Stimulated activated CD8-positive, alpha-beta memory T cell treated with anti-CD3 and anti-CD28 coated beads, Interleukin-12 subunit alpha, Interleukin-12 subunit beta, amount 100 ng/mL, for 4 hours (primary cell): ENCODE measurements at places on chromosomes 1 and 21.

GRCh38 chr21:28871388-28872010 lies 121.2 kb downstream of the LTN1 start:
- DNase-seq, result no peak

DNA sequence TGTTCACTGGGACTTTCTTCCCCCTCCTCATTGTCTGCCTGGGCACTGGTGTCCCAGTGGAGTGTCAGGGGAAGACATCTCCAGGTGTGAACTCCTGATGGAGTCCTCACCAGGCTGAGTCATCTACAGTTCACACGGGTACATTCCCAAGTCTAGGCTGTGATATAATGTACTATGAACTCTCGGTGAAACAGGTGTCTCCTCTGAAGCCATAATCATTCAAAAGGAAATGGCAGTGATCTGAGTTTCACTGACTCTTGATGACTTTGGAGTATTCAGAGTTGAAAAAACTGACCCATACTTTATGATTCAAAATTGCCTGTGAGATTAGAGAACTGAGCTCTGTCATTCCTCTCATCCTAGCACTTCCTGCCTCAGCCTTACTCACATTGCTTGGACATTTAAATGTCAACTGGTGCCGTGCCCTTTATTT lies 9.1 kb downstream of the LAMC2 start:
- no peak for DNase-seq

DNA sequence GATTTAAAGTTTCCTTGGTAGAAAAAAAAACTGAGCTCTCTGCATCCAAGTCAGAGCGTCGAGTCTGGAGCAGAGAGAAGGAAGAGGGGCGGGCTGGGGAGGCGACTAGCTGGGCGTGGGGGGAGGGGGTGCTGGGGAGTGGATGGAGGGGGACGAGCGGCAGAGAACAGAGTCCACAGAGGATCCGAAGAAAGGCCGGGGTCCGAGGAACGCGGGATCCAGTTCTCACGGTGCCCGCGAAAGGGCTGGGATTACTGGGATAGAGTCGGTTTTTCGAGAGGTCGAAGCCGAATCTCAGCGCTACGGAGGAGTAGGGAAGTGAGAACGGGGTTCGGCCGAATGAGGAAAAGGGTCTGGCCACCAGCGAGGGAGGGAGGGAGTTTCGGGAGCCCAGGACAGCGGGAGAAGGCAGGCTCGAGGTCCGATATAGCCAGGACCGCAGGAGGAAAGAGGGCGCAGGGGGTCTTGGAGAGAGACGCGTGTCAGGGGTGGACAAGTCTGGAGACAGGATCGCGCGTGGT lies 665 bp downstream of the DAB1 start:
- no peak for DNase-seq

GRCh38 chr1:7046314-7046713 lies 261.1 kb downstream of the CAMTA1 start:
- DNase-seq, result no peak

DNA sequence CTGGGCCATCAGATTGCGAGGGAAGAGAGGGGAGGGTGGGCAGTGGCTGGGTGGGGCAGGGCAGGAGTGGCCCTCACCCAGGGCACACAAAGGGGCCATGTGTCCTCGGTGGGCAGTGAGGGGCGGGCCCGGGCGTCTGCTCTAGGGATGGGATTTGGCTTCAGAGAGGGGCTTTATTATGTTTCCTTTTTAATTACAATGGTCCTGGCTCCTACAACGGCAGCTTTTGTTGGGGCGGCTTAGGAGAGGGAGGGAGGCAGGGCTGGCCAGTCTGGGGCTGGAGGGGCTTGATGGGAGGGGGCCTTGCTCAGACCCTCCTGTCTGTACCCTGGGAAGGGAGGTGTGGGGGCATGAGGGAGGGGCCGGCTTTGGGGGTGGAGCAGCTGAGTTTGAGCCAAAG lies 102.8 kb upstream of the WNT4 start:
- DNase-seq, result no peak

DNA sequence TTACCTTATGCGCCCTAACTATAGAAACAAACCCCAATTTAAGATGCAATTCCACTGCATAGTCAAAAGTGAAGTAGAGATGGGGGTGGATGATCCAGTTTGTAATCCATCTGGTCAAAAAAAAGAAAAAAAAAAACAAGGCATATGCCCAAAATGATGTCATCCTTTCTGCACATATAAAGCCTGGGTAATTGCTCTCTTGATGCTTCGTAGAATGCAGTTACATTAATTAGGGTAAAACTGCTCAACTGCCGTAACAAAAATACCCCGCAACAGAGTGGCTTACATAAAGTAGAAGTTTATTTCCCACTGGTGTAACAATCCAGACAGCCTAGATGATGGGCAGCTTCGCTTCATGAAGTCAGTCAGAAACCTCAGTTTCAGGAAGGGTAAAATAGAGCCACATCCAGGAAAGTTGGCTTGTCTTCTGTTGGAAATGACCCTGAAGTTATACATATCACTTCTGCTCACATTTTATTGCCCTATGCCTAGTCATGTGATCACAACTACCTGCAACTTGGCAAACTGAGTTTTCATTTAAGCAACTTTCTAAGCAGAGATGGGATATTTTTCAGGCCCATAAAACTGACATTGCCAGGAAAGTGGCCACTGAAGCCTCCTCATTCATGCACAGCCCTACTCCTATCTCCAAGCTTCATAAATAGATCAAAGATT lies 221.7 kb downstream of the C1orf94 start:
- no peak for DNase-seq

DNA sequence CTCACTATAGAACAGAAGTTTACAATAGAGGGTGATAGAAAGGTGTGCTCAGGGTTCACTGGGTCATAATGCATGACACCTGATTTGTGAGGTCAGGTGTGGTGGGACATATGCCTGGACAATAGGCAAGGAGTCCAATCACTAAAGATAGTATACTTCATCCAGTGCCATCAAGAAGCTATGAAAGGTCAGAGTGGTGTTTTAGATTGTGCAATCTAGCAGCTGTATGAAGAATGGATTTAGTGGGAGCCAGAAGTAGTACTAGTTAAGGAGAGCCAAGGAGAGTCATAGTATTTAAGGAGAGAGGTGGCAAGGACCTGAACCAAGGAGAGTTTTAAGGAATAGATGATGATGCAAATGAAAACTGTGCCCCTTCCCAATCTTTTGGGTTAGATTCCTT lies 80.6 kb upstream of the C1orf105 start:
- DNase-seq, result no peak

- DNase-seq, result no peak
Measured at GRCh38 chr1:98962156-98962555, 42.5 kb downstream of the PLPPR5 start.

DNA sequence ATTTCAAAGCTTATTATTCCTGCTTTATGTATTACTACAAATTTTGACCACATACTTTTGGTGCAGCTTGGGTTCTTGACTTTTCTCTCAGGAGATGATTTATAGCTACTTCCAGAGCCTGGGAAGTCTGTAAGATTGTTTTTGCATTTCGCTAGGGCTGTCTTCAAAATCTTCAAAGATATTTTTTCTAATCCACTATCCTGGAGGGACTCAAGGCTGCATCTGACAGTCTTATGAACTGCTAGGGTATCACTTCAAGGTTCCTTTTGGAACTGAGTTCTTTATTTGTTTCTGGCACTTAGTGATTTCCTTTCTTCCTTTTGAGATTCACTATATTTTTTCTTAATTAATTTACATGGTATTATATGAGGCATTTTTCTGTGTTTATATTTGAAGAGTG lies 90.0 kb upstream of the LYPLAL1 start:
- DNase-seq, result no peak

DNA sequence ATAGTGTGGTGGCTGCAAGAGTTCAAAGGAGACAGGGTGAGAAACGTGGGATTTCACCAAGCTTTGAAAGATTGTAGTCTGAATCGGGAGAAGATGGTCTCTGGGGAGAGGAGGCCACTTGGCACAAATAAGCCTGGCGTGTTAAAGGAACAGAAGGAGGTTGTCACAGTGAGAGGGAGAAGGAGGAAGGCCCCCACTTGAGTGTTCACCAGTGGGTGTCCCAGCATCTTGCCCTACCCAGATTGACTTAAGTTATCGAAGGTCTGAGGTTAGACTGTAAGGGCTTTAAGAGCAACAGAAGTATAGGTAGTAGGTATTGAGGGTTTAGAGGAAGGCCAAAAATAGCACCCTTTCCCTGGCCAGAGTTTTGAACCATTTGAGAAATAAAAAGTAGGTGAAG lies 48.0 kb downstream of the BACH1 start:
- no peak for DNase-seq

DNA sequence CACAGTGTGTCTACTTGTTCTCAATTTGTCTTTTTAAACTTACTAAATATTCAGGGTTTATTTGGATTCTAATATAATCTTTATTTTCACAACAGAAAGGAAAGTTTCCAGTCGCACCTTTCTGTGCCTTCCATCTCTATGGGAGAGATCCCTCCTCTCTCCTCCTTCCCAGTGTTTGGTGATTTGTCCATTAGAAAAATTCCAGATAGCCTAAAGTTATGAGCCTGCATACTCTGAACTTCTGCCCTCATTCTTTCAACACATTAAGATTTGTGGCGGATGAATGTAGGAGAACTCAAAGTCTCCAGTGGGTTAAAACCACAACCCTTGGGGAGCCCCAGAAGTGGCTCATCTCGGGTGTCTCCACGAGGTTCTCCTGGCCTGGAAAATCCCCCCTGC lies 3.6 kb downstream of the NHLH2 start:
- no peak for DNase-seq

DNA sequence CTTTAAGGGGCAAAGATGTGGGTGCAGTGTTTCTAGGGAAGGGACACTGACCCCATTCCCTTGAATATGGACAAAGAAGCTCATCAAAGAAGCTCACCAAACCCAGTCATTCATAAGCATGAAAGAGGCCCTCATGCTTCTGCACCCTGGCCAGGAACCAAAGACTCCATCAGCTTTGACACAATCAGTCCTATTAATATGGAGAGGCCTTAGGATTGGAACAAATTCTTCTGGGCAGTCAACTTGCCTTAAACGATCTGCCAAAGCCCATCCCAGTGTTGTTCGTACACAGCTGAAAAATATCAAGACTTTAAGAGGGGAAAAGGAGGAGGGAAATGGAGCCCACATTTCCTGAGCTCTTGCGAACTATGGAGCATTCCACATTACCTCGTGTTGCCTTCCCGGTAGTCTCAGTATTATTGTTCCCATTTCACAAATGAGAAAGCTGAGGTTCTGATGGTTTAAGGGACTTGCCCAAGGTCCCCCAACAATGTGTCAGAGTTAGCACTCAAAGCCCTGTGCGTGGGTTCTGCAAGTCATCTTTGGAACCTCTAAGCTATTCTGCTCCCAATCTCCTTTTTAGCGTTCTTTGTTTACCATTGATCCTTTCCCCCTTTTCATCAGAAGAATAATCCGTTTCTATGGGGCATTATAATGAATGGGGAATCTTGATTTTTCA lies 161.9 kb downstream of the ZBTB18 start:
- no peak for DNase-seq

DNA sequence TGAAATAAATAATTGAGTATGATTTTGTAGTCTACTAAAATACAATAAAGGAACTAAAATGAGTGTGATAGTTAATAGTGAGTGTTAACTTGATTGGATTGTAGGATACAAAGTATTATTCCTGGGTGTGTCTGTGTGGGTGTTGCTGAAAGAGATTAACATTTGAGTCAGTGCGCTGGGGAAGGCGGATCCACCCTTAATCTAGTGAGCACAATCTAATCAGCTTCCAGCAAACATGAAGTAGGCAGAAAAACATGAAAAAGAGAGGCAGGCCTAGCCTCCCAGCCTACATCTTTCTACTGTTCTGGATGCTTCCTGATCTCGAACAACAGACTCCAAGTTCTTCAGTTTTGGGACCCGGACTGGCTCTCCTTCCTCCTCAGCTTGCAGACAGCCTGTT lies 1716.6 kb downstream of the MRPL39 start:
- DNase-seq, result no peak

GRCh38 chr1:167499106-167499505 lies 19.2 kb downstream of the CD247 start:
- no peak for DNase-seq

DNA sequence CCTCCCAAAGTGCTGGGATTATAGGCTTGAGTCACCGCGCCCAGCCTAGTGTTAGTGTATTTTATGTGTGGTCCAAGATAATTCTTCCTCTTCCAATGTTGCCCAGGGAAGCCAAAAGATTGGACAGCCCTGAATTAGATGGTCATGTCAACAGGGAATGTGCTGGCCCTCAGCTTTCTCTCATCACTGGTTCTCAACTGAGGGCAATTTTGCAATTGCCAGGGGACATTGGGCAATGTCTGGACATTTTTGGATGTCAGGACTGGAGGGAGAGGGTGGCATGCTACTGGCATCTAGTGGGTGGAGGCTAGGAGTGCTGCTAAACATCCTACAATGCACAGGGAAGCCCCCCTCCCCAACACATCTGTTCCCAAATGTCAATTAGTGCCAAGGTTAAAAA lies 95.0 kb downstream of the LAMC2 start:
- no peak for DNase-seq

- DNase-seq, result no peak
Measured at GRCh38 chr1:110450929-110451328, at the start of gene PROK1. Gene PROK1, plus strand, starts transcription at chr1:110451149. Its CDS starts 68 bp downstream, at chr1:110451217.

- DNase-seq, result no peak
Measured at GRCh38 chr1:227735539-227736285, 477 bp downstream of the SNAP47 start.

DNA sequence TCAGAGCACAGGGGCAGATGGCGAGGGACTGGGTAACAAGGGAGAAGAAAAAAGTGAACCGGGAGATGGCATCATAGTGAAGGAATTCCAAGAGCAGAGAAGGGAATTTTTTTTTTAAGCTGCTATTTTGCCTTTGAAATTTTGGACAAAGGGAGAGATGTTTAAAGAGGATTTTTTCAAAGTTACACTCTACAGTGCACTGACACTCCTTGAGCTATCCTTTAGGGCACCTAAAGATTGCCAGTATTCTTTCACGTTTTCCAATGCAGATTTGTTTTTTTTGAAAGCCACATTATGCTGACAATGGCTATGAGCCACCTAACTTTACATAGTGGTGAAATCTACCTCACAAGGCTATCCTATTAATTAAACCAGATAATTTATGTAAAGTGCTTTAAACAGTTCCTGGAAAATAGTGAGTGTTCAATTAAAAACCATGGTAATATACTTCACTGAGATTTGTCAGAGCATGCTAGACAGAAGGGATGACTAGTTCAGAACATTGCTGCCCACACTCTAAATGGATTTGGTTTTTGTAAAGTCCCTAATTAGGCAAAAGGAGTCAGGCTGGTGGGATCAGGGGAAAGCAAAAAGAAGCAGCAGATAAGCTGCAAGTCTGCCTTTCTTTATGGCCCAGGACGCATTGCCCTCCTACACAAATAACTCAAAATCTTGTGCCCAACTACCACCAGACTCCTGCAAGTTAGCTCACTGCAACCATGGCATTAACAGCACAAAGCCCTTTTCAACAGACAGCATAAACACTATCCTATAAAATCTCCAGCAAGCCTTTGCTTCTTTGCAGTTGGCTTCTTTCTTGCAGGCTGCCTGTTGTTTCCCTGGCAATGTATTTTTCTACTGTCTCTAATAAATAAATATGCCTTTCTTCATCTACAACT lies 53.9 kb downstream of the PRDX6 start:
- no peak for DNase-seq

DNA sequence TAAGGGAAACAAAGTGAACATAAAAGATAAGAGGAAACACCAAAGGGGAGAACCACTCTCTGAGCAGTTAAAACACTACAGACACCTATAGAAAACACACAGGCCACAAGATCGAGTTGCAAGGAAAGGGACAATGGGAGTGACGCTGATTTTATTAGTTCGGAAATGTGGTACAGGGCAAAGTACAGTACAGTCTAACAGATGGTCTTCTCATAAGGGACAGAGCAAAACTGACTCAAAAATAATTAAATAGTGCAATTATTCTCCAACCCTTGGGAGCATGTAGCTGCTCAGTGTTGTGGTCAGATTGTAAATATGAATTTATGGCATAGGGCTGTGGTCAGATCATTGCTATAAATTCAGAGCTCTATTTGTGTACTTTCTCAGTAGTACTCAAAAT lies 352.0 kb downstream of the USH2A start:
- DNase-seq, result no peak
